H1 (cell line): ENCODE measurements at places on chromosomes 3 and 15. TPM values are rescaled to one million over a fixed set of nuclear protein-coding genes. Genes with fewer than 3 reads are reported as not detected.

The FAM107A gene
- total RNA-seq, result 0.57 and 0.65 TPM in 2 replicates

DNA sequence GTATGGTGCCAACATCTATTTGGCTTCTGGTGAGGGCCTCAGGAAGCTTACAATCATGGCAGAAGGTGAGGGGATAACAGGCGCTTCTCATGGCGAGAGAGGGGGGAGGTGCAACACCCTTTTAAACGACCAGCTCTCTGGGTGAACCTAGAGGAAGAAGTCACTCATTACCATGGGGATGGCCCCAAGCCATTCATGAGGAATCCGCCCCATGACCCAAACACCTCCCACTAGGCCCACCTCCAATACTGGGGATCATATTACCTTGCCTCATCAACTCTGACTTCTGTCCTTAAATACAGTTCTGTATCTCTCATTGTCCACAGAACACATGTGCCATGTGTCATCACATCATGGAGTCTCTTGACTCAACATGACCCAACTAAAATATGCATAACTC is 37.5 kb upstream of the CLRN1 start:
- H3K27me3 ChIP-seq, result no peaks in the 10 kb centered on the region
- DNase-seq, result no peak
- H3K36me3 ChIP-seq, result no peaks in the 10 kb centered on the region
- no peak overlapping the region for H3K27ac ChIP-seq
- H3K4me3 ChIP-seq, result no peak overlapping the region

GRCh38 chr15:83365370-83365938 is 81.0 kb upstream of the BNC1 start:
- H3K36me3 ChIP-seq, result no peaks in the 10 kb centered on the region
- H3K27me3 ChIP-seq, result peaks cover 3% of the 10 kb centered on the region; the same call in 1 of the 2 replicates
- H3K4me1 ChIP-seq, result peaks cover 6% of the 10 kb centered on the region; the same call in 1 of the 2 replicates
- no peak for DNase-seq

DNA sequence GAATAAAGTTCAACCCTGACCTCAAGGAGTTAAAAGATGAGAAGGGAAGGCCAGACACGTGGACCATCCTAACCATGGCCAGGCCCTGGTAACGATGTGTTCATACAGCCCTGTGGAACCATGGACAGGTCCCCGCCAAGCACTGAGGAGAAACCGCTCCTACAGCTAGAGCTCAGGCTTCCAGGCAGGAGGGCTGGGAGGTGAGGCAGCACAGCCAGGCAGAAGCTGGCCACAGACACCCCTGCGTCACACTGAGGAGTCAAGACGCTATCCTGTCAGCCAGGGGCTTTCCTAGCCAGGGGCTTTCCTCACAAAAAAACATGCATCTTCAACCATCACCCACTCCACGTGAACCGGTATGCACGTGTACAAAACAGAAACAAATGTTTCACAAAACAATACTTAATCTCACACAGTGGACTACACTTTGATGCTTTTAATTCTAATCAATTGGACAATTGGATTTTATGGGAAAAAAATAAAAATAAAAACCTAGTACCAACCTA is 73.2 kb downstream of the TBC1D2B start:
- no peak for DNase-seq
- H3K27me3 ChIP-seq, result no peaks in the 10 kb centered on the region
- H3K27ac ChIP-seq, result no peak overlapping the region
- peaks cover 4% of the 10 kb centered on the region; the same call in 1 of the 2 replicates for H3K4me1 ChIP-seq

The LRRN1 gene
- total RNA-seq, result 199 TPM in 2 replicates

GRCh38 chr15:26910715-26911114 is 43.9 kb downstream of the GABRA5 start:
- no peak overlapping the region for H3K27ac ChIP-seq
- DNase-seq, result no peak
- H3K36me3 ChIP-seq, result peaks cover 2% of the 10 kb centered on the region; the same call in 1 of the 2 replicates
- no peaks in the 10 kb centered on the region for H3K27me3 ChIP-seq

DNA sequence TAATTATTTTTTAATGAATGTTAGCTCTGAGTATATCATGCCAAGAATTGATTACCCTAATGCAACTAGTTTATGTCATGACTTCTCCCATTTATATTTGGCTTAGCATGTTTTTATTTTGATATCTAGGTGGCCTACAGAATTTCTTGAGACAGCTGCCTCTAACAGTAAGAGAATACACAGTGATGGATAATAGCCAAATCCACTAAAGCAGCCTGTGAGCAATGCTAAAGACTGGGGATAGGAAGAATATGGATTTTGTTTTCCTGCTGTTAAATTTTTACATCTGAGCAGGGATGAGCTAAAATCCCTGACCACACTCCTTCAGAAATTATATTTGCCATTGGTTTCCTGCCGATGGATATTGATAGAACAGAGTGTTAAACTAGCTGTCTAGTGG is 149.3 kb upstream of the TGFBR2 start:
- no peak for DNase-seq
- no peaks in the 10 kb centered on the region for H3K27me3 ChIP-seq
- H3K27ac ChIP-seq, result no peak overlapping the region
- no peaks in the 10 kb centered on the region for H3K36me3 ChIP-seq

The FGD5 gene
- total RNA-seq, result 14.3 and 15.3 TPM in 2 replicates

The RBM6 gene
- total RNA-seq, result 80.1 and 81.2 TPM in 2 replicates
